T-helper 2 cell treated with Interferon-gamma antibody and Interleukin-4, amounts not matched to agents 100 ng/mL and 5 ng/mL, for 36 hours (primary cell): ENCODE measurements at places on chromosomes 3 and 15. TPM values are rescaled to one million over a fixed set of nuclear protein-coding genes. Genes with fewer than 3 reads are reported as not detected.

Gene ZDHHC23
- 3.2 and 4.0 TPM in 2 replicates for total RNA-seq

Gene SLC51B
- total RNA-seq: not detected in 2 replicates

Gene GOLGA6L9
- 0.89 and 0.91 TPM in 2 replicates for total RNA-seq

Gene GOLGA8R
- 9.1 and 10.2 TPM in 2 replicates for total RNA-seq

Gene ALS2CL
- total RNA-seq: 3.2 and 3.5 TPM in 2 replicates
